ENCODE measurements at places on chromosomes 6 and 20. TPM values are rescaled to one million over a fixed set of nuclear protein-coding genes. Genes with fewer than 3 reads are reported as not detected.

The CFB gene
- 2.0 TPM for total RNA-seq

The IRF4 gene
- 0.34 TPM for total RNA-seq

The SH3BGRL2 gene
- 0.40 TPM for total RNA-seq

The ABHD16A gene
- total RNA-seq, result 14.8 TPM

The SCUBE3 gene
- 0.07 TPM for total RNA-seq

The PNLDC1 gene
- not detected for total RNA-seq

The PDYN gene
- total RNA-seq, result not detected

The AGER gene
- 1.8 TPM for total RNA-seq

The MCCD1 gene
- not detected for total RNA-seq

The SLC22A7 gene
- total RNA-seq, result not detected

Measured in A549 treated with ZK216348 at 1 μM for 4 hours (cell line).